ENCODE measurements at places on chromosomes 2 and 18. TPM values are rescaled to one million over a fixed set of nuclear protein-coding genes. Genes with fewer than 3 reads are reported as not detected.

The CFAP210 gene
- total RNA-seq, result not detected

The CIB4 gene
- not detected for total RNA-seq

DNA sequence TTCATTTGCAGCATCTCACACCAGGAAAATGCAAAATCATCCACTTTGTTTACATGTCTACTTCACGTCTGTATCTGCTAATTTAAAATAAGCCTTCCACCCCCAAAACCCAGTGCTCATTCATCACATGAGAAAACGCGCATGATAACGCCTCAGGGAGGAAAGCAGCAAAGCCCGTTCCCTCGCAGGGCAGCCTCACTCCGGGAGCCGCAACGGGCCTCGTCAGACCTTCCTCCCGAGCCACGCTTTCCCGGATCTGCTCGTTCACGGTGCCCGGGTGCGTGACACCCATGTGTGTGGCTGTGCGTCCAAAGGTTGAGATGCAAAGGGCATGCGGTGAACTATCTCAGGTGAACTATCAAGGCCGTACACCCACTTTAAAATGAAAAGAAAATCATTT is 59.8 kb downstream of the NDUFA10 start:
- H3K36me3 ChIP-seq, result no peaks in the 10 kb centered on the region
- DNase-seq, result no peak
- H3K27me3 ChIP-seq, result no peaks in the 10 kb centered on the region
- H3K27ac ChIP-seq, result no peak overlapping the region

DNA sequence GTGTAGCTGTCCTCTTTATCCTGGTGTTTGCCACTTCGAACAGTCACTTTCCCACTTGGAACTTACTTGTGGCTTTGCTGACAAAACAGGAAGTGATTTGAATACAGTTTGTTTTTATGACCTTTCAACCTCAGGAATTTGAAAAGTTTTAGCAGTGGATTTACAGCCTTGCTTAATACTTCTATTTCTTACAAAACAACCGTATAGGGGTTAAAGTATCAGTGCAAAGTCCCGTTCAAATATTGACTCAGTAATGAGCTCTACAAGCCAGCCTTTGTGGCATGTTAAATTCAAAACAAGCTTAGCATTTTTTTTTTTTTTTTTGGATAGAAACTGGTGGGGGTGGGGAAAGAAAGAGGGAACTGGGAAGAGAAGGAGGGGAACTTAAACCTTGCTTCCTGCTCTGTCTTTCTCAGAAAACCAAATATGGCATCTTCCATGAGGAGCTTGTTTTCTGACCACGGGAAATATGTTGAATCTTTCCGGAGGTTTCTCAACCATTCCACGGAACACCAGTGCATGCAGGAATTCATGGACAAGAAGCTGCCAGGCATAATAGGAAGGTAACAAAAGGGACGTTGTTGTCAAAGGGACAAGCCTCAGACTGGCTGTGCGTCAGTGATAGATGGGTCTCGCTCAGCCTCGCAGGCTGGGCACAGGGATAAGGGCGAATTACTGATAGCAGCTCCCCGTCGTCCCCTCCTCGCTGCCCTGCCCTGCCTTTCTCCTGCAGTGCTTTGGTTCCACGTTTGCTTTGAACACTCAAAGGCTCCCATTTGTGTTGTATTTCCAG is at the start of gene HNMT:
TSS of gene HNMT (plus strand) at position 408 of the 793 bp plus-strand sequence. CDS start at position 427, 19 bp downstream.
- no peaks in the 10 kb centered on the region for H3K36me3 ChIP-seq
- peak; percentile 80 for DNase-seq
- H3K27me3 ChIP-seq, result no peaks in the 10 kb centered on the region
- H3K27ac ChIP-seq, result peak within 1 kb of the TSS; percentile 98

DNA sequence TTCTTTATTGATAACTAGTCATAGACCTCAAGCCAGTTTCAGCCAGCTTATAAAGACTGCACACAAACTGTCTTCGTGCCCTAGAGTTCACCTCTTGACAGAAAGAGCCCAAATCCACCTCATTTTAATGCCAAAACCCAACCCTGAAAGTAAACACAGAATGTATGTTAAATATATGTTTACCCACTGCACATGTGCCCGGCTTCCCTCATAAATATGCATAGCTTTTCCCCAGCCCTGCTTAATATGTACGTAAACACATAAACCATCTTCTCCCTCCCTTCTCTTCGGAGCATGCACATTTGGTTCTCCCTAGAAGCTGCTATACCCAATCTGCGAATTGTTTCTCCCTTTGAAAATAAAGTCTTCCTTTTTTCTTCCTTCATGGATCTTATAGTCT is 73.9 kb upstream of the XIRP2 start:
- no peaks in the 10 kb centered on the region for H3K4me1 ChIP-seq
- no peak overlapping the region for H3K27ac ChIP-seq
- no peaks in the 10 kb centered on the region for H3K27me3 ChIP-seq
- no peak overlapping the region for H3K4me3 ChIP-seq
- DNase-seq, result no peak

DNA sequence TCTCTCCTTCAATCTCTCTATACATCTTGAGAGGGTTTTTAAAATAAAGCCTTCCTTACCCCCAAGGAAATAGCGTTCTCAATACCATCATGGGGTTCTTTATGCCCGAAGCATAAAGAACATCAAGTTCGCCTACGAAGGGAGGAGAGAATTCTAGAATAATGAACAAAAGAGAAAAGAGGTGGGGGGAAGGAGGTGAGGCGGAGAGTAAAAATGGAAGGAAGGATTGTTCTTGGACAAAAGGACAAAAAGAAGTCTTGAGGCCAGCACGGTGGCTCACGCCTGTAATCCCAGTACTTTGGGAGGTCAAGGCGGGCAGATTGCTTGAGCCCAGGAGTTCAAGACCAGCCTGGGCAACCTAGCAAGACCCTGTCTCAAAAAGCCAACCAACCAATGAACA is 319.8 kb upstream of the NCKAP5 start:
- no peak overlapping the region for H3K27ac ChIP-seq
- DNase-seq, result no peak
- H3K4me1 ChIP-seq, result peaks cover 20% of the 10 kb centered on the region
- no peak overlapping the region for H3K4me3 ChIP-seq

DNA sequence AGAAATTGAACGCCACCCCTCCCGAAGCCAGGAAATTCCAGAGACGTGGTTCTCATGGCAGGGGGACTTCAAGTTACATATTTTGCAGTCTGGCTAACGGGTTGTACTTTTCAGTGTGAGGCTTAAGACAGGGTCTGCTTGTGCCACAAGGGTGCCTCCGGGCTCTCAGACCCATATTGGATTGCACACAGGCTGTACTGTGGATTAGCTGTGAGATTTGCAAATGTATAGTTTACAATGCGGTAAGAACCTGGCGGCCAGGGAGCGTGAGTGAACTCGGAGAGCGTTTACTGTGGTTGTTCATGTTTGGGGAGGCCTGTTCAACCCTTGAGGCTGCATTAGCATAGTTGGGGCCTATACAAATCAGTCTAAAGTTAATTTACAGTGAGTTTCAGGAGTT is 143.9 kb upstream of the SIX2 start:
- no peaks in the 10 kb centered on the region for H3K27me3 ChIP-seq
- no peak overlapping the region for H3K27ac ChIP-seq
- H3K4me1 ChIP-seq, result no peaks in the 10 kb centered on the region
